H9 (cell line): ENCODE measurements at places on chromosomes 16 and 17. TPM values are rescaled to one million over a fixed set of nuclear protein-coding genes. Genes with fewer than 3 reads are reported as not detected.

Gene ZNF423
- 51.5 and 54.0 TPM in 2 replicates for total RNA-seq

Gene ARHGAP44
- total RNA-seq = 9.9 and 10.9 TPM in 2 replicates

Gene TCAP
- 2.1 and 2.5 TPM in 2 replicates for total RNA-seq

Gene TTYH2
- 1.6 and 3.2 TPM in 2 replicates for total RNA-seq

Gene FOXN1
- total RNA-seq = not detected in 2 replicates

Gene MED13
- total RNA-seq = 58.7 and 60.7 TPM in 2 replicates

DNA sequence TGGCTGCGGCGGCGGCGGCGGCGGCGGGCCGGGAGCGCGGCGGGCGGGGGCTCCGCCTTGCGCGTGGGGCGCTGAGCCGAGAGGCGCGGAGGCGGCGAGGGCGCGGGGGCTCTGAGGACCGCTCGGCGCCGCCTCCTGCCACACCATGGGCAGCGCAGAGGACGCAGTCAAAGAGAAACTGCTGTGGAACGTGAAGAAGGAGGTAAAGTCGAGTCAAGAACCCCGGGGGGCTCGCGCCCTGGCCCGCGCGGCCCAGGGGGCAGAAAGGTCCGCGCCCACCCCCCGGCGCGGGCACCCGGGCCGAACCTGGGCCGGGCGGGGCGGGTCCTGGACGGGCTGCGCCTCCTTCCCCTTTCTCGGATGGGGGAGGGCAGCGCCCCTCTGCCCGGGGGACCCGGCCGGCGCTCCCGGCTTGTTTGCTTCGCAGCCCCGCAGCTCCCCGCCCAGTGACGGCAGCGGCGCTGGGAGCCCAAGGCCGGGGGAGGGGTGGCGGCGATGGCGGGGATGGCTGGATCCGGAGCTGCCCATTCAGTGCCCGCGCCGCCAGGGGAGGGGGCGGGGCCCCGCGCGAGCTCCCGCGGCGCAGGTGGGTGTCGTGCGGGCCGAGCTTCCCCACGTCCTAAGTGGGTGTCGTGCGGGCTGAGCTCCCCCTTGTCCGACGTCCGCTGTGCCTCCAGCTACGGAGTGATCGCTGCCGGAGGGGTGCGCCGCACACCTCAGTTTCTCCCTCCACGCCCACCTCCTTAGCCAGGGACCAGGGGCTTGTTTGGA is 428 bp downstream of the SGSM2 start:
- DNase-seq = peak; percentile 70

GRCh38 chr17:73017658-73018057 is 74.8 kb downstream of the SLC39A11 start:
- DNase-seq = no peak

DNA sequence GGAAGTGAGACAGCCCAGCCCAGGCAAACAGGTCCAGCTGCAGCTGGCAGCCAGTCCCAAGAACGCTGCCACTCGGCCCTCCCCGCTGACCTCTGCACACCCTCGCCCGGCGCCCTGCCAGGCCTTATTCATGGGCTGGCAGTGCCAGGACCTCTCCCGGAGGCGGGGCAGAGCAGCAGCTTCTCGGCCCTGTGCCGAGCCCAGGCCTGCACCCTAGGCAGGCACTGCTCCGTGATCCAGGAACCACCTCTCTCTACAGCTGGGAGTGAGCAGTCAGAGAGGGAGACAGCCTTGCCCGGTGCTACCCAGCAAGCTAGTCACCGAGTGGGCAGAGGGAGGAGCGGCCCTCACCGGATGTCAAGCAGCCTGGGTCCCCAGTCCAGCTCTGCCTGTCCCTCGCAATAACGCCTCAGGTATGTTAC is 79.9 kb upstream of the CBX4 start:
- DNase-seq = no peak

GRCh38 chr16:49472598-49472997 is 99.0 kb downstream of the C16orf78 start:
- peak; percentile 32 for DNase-seq

GRCh38 chr17:53193044-53193443 is 629.7 kb upstream of the KIF2B start:
- DNase-seq = no peak

- no peak for DNase-seq
Observed at GRCh38 chr16:67923414-67924116, 8.1 kb downstream of the CTRL start.

DNA sequence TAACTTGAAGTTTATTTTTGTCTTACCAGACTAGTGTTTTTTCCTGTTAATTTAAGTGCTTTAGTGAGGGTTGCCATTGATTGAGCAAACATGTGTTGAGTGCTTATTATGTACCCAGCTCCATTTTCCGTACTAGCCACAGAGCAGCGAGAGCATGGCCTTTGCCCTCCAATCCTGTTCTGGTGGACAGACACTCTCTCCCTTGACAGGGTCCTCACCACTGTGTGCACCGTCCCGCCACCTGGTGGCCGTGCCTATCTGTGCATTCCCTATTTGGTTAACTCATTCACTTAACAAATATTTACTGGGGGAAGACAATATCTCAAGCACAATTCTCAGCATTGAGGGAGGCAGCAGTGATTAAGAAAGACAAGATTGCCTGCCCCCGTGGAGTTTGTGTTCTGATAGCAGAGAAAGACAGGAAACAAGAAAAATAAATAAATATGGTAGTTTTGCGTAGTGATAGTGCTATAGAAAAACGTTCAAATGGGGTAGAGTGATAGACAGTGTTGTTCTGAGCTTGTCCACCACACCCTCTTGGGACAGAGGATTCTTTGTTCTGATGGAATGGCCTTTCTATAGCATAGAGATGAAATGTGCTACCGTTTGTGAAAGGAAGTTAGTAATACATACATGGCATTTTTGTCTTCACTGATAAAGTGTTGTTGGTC is 13.0 kb downstream of the CDH13 start:
- peak; percentile 74 for DNase-seq

DNA sequence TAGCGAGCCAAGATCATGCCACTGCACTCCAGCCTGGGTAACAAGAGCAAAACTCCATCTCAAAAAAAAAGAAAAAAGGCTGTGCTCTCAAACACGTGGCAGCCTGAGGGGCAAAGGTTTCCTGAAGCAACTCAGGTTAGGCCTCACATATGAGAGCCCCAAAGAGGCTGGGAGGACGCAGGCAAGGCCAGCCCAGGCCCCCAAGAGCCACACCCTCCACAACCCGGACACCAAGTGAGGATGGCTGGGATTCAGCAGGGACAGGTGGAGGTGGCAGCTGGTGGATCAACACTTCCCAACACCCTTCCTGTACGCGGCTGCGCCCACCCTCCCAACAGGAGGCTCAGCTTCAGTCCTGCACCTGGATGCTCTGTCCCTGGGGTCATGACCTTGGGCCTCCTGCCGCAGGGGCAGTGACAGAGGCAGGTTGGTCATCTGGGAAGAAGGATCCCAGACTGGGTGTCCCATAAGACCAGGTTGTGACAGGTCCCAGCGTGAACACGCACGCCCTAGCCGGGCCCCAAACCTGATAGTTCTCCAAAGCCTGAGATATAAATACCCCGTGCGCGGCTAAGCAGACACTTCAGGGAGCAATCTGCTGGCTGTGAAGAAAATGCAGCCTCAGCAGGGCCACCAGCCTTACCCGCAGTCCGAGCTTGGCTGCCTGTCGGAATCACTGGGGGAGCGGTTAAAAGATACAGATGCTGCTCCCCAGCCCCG is 78.1 kb downstream of the TIMM22 start:
- no peak for DNase-seq

- DNase-seq = peak; percentile 81
Observed at GRCh38 chr16:21277927-21278706, at the start of gene CRYM. TSS of gene CRYM (minus strand) at chr16:21278290. CDS start at chr16:21278251, 39 bp downstream.

DNA sequence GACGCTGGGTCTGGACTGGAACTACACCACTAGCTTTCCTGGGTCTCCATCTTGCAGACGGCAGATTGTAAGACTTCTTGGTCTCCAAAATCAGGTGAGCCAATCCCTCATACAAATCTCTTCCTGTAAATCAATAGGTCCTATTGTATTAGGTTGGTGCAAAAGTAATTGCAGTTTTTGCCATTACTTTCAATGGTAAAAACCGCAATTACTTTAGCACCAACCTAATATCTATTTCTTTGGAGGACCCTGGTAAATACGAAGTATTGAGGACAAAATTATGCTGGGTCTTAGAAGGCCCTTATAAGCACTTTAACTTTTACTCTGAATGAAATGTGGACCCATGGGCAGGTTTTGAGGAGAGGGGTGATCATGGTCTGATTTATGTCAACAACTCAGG is 330.6 kb upstream of the C16orf82 start:
- no peak for DNase-seq

DNA sequence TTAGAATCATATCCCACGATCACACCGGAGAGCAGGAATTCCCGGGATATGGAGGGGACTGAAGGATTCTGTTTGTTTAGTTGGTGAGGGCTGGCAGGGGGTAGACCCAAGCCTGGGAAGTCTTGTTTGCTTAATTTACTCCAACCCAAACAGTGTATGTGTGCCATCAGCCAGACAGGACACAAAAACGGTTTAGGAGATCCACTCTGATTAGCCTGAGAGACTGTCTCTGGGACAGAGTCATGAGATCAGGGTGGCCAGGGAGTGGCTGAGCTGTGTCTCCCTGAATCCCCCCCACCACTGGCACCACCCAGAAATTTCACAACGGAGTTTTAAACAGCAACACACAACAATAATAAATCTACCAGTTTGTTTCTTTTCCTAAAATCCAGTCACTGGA is 127.0 kb downstream of the RBFOX3 start:
- no peak for DNase-seq

DNA sequence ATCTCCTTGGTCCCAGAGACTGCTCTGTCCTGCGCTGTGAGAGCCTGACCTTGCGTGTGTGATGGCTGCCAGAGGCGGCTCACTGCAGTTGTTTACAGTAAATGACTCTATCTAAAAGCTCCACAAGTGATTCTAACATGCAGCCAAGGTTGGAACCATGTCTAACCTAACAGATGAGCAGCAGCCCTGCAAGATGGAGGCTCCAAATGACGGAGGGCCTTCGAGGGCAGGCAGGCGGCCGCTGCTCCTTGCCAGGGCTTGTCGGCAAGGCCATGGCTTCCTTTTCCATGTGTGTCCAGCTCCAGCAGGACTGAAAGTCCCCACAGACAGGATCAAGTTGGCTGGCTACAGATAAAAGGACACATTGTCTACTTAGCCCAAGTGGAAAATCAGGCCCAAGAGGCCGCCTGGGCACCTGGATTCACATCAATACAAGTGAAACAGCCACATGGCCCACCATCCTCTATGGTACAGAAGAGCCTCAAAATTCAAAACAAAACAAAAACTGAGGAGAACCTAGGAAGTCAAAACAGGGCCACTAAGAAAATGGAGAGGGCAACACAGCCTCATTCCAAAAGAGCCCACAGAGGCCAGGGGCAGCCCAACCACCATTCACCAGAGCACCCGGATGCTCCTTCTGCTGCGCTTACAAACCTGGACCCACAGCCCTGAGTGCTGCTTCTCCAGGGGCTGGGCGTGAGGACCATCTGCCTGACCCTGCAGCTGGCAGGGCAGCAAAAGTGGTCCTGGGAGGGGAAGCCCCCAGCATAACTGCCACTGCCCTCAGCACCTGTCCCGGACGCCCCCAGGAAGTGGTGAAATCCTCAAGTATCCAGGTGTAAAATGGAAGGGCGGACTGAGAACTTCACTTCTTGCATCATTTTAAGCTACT is 65.0 kb downstream of the AMFR start:
- no peak for DNase-seq
